Stimulated activated CD8-positive, alpha-beta memory T cell treated with anti-CD3 and anti-CD28 coated beads, Interleukin-4, amount 100 ng/mL, for 1 hour (primary cell): ENCODE measurements at places on chromosomes 3 and 15.

- DNase-seq = no peak
Measured at GRCh38 chr15:100727291-100727851, 125.0 kb downstream of the ASB7 start.

- no peak for DNase-seq
Measured at GRCh38 chr15:83928392-83928734, 274.4 kb downstream of the ADAMTSL3 start.

GRCh38 chr3:143810953-143811265, 37.4 kb downstream of the SLC9A9 start:
- DNase-seq = no peak

- DNase-seq = no peak
Measured at GRCh38 chr3:106397006-106397405, 528.2 kb upstream of the CBLB start.

- DNase-seq = no peak
Measured at GRCh38 chr15:75761446-75762356, 49.1 kb upstream of the CSPG4 start.

DNA sequence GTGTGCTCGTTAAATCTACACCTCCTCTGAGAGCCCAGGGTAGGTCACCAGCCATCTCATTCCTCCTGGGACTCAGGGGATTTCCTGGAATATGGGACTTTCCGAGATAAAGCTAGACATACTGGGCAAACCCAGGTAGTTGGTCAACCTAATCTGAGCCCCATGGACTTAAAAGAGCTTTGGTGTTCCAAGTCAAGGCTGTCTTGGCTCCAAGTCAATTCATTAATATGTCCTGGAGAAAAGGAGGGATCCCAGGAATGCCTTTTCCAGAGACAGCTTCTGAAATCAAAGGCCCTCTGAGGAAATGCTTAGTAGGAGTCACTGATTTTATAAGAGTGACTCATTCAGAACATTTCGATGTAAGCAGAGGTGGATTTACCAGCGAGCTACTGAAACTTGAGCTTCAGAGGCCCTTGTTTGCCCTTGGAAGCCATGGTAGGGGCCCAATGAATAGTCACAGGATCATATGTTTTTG, 137.3 kb upstream of the UBE2E1 start:
- no peak for DNase-seq

DNA sequence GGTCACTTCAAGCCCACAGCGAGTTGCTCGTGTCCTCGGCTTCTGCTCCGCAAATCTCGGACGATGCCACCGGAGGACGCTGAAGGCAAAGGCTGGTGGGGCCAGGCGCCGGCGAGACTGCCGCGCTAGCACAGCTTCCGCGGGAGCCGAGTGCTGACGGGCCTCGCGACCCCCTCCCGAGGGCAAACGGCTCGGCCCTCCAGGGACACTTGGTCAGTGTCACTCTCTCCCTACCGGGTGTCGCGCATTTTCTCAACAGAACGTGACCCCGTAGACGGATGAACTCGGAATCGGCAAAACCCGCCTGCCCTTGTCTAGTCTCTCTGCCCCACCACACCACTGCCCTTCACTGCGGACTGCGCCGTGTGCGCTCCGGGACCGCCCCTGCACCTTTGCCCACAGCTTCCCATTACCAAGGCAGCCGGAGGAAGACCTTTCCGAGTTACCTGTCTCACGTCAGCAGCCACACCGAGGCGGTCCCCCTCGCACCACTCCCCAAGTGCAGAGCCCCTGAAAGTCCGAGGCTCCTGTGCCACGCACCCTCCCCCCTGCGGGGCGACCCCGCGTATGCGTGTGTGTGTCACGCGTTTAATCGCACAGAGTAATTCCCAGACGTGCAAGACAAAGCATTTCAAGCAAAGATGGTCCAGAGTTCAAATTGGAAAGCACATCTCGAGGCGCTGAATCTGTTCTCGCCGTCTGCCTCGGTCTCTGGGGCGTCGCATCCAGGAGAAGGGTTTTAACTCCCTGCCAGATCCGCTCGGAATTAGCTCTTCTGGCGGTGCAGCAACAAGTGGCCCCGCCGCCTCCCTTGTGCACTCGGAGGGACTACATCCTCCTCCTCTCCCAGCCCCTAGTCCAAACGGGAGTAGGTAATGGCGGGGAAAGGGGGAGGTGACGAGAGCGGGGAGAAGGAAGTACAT, 245.0 kb upstream of the TOPAZ1 start:
- DNase-seq = no peak
